ENCODE measurements at places on chromosomes 16 and 17. TPM values are rescaled to one million over a fixed set of nuclear protein-coding genes. Genes with fewer than 3 reads are reported as not detected.

Gene TLCD3A
- total RNA-seq: 15.2 TPM

Gene C16orf46
- total RNA-seq: 1.8 TPM

Gene KIF19
- total RNA-seq: 0.27 TPM

Gene HYDIN
- total RNA-seq: 0.22 TPM

Gene PPY
- not detected for total RNA-seq

Gene RNU2-1
- 6,244 TPM for total RNA-seq

Gene C16orf89
- total RNA-seq: not detected

Gene TEX19
- 0.10 TPM for total RNA-seq

Gene CCL5
- 112 TPM for total RNA-seq
